ENCODE measurements at places on chromosomes 4 and X. TPM values are rescaled to one million over a fixed set of nuclear protein-coding genes. Genes with fewer than 3 reads are reported as not detected.

The GATA1 gene
- total RNA-seq, result not detected

The PDZD4 gene
- 2.7 TPM for total RNA-seq

The VMA21 gene
- 25.1 TPM for total RNA-seq

The PPP1R3F gene
- 1.2 TPM for total RNA-seq

The MAGED2 gene
- total RNA-seq, result 86.8 TPM

The LINC00632 gene
- total RNA-seq, result 2.3 TPM

The SOD3 gene
- total RNA-seq, result not detected

The ZBTB49 gene
- 2.7 TPM for total RNA-seq

The CXorf58 gene
- not detected for total RNA-seq

The ZMAT1 gene
- total RNA-seq, result 0.06 TPM

The SERPINA7 gene
- not detected for total RNA-seq

The YIPF7 gene
- total RNA-seq, result not detected

The CT45A5 gene
- total RNA-seq, result 0.05 TPM

Data from A549 treated with CpdA at 1 μM for 4 hours (cell line).